Calu3 (cell line): ENCODE measurements at places on chromosomes 2 and 18. TPM values are rescaled to one million over a fixed set of nuclear protein-coding genes. Genes with fewer than 3 reads are reported as not detected.

GRCh38 chr2:188181067-188181838 lies 110.4 kb upstream of the GULP1 start:
- no peak overlapping the region for H3K27ac ChIP-seq
- no peak overlapping the region for H3K4me3 ChIP-seq
- H3K27me3 ChIP-seq, result no peaks in the 10 kb centered on the region
- H3K36me3 ChIP-seq, result no peaks in the 10 kb centered on the region
- H3K4me1 ChIP-seq, result no peaks in the 10 kb centered on the region

DNA sequence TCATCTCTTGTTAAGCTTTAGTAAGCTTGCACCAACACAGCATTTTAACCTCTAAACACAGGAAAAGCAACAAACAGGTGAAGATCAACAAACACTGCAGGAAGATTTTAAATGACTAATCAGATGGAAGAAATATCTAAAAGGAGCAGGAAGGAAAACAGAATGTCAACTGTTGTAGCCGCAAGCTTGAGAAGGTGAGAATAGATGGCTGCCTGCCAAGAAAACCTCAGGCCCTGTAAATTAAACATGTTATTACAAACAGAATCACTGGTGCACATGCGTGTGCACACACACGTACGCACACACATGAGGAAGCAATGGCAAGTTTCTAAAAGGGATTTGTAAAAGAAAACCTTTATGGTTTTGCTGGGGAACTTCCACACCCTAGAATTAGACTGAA lies 257.8 kb upstream of the GALNT5 start:
- peaks cover 11% of the 10 kb centered on the region for H3K4me1 ChIP-seq
- H3K27ac ChIP-seq, result no peak overlapping the region
- no peak overlapping the region for H3K4me3 ChIP-seq
- DNase-seq, result peak; percentile 28

- no peaks in the 10 kb centered on the region for H3K36me3 ChIP-seq
- H3K27me3 ChIP-seq, result no peaks in the 10 kb centered on the region
- H3K4me1 ChIP-seq, result no peaks in the 10 kb centered on the region
- DNase-seq, result no peak
- no peak overlapping the region for H3K27ac ChIP-seq
Observed at GRCh38 chr2:202149155-202149762, 76.2 kb downstream of the KIAA2012 start.

GRCh38 chr2:219272995-219273394 lies 6.2 kb upstream of the DNAJB2 start:
- peaks cover 39% of the 10 kb centered on the region for H3K4me1 ChIP-seq
- peaks cover 19% of the 10 kb centered on the region for H3K36me3 ChIP-seq
- H3K4me3 ChIP-seq, result no peak overlapping the region
- no peak for DNase-seq
- no peaks in the 10 kb centered on the region for H3K27me3 ChIP-seq
- no peak overlapping the region for H3K27ac ChIP-seq

DNA sequence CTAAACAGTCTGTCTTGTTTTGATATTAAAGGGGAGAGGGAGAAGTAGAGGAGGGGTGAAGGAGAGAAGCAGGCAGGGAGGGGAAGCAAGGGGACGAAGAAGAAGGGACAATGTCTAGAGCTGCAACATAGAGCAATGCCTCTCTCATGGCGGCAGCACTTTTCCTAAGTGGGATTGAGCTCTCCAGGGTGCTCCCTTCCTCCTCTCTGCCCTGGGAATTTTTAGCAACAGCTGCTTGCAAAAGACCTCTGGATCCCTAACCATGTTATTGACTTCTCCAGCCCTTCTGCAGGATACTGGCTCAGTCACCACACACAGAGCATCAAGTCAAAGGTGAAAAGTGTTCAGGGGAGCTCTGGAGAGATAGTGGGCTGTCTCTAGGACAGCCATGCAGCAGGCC lies 734.9 kb downstream of the EPHA4 start:
- no peaks in the 10 kb centered on the region for H3K27me3 ChIP-seq
- H3K4me3 ChIP-seq, result no peak overlapping the region
- no peaks in the 10 kb centered on the region for H3K4me1 ChIP-seq
- H3K27ac ChIP-seq, result no peak overlapping the region

- no peak for DNase-seq
- H3K27ac ChIP-seq, result no peak overlapping the region
- H3K4me3 ChIP-seq, result no peak overlapping the region
- no peaks in the 10 kb centered on the region for H3K36me3 ChIP-seq
- peaks cover 9% of the 10 kb centered on the region for H3K4me1 ChIP-seq
Observed at GRCh38 chr2:9092383-9093282, 89.1 kb upstream of the MBOAT2 start.

- no peaks in the 10 kb centered on the region for H3K27me3 ChIP-seq
- H3K27ac ChIP-seq, result no peak overlapping the region
- H3K36me3 ChIP-seq, result no peaks in the 10 kb centered on the region
- DNase-seq, result no peak
- H3K4me3 ChIP-seq, result no peak overlapping the region
- no peaks in the 10 kb centered on the region for H3K4me1 ChIP-seq
Observed at GRCh38 chr2:112156152-112156986, 18.2 kb downstream of the FBLN7 start.

GRCh38 chr18:58272209-58272608 lies 228.2 kb downstream of the NEDD4L start:
- H3K27me3 ChIP-seq, result no peaks in the 10 kb centered on the region
- H3K4me3 ChIP-seq, result no peak overlapping the region
- no peak for DNase-seq
- H3K4me1 ChIP-seq, result peaks cover 78% of the 10 kb centered on the region

DNA sequence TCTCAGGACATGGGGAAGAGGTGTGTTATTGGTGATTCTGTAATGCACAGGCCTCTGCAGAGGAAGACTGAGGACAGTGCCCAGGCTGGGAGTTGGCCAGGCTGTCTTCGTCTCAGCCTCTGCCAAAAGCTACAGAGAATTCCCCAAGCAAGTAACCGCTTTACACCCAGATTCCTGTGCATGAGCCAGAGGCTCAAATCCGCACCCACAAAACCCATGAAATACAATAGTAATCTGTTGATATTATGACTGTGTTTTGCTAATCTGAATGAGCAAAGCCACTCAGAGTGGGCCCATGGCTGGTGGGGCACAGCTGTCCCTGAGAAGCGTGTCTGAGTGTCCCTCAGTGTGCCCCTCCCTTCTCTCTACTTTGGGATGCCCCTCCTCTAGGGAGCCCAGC lies 149.5 kb upstream of the PXDN start:
- no peaks in the 10 kb centered on the region for H3K4me1 ChIP-seq
- no peak overlapping the region for H3K27ac ChIP-seq
- no peak for DNase-seq
- H3K36me3 ChIP-seq, result peaks cover 4% of the 10 kb centered on the region
- H3K4me3 ChIP-seq, result no peak overlapping the region

- no peak overlapping the region for H3K27ac ChIP-seq
- H3K4me3 ChIP-seq, result no peak overlapping the region
- no peaks in the 10 kb centered on the region for H3K27me3 ChIP-seq
- H3K36me3 ChIP-seq, result no peaks in the 10 kb centered on the region
- H3K4me1 ChIP-seq, result peaks cover 8% of the 10 kb centered on the region
- no peak for DNase-seq
Observed at GRCh38 chr2:37554687-37555086, 116.8 kb downstream of the CDC42EP3 start.

- H3K36me3 ChIP-seq, result no peaks in the 10 kb centered on the region
- no peaks in the 10 kb centered on the region for H3K27me3 ChIP-seq
- H3K4me3 ChIP-seq, result no peak overlapping the region
- peak; percentile 41 for DNase-seq
- H3K27ac ChIP-seq, result no peak overlapping the region
Observed at GRCh38 chr2:46876741-46877384, 38.7 kb downstream of the MCFD2 start.

DNA sequence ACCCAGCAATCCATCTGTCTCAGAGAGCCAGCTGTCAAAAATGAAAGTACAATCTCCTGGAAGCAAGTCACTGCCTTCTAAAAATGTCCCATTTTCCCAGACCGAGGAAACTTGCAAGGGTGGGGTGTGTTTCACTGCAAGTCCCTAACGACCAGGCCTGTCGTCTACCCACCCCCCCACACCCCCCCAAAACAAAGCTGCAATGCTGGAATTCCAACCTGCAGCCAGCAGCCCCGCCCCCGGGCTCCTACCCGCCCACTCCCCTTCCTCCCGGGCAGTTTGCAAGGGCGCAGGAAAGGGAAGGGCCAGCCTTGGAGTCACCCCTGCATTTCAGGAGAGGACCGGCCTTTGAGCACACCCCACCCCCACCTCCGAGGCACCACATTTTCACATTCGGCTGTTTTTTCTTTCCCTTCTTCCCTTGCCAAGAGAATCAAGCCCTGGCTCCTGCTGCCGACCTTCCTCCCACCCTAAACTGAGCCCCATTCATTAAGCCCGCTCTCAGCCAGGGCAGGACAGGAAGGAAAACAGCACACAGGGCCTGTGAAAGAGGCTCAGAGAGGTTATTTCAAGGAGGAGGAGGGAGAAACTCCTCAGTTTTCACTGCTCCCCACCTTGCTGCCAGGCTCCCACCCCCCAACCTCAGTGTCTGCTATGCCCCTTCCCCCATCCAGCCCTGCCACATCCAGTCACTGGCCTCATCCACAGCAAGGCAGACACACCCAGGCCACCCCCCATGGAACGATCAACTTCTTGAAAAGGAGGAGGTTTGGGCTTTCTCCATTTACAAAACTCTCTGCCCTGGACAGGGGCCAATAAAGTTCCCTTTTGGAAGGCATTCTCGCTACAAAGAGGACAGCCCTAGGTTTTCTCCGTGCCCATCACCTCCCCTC lies 11.3 kb downstream of the SMAD7 start:
- no peak overlapping the region for H3K27ac ChIP-seq
- peaks cover 75% of the 10 kb centered on the region for H3K36me3 ChIP-seq
- peak overlapping the region; percentile 56 for H3K4me3 ChIP-seq
- H3K27me3 ChIP-seq, result no peaks in the 10 kb centered on the region
- H3K4me1 ChIP-seq, result peaks cover 98% of the 10 kb centered on the region

DNA sequence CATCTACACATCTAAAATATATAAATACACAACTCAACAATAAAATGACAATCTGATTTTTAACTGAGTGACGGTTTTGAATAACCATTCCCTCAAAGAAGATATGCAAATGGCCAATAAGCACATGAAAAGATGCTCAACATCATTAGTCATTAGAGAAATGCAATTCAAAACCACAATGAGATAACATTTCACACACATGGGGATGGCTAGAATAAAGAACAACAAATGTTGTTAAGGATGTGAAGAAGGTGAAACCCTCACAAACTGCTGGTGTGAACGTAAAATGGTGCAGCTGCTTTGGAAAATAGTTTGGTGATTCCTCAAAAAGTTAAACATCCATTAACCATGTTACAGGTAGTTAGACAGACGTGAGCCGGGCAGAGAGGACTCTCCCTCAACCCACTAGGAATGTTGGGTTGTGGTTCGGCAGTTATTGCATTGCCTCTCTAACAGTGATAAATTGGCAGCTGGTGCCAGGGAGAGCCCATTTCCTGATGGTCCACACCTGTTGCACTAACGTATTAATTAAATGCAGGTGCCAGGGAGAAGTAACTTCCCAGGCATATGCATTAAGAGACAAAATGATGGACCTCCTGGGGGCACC lies 22.3 kb upstream of the DUSP2 start:
- no peaks in the 10 kb centered on the region for H3K4me1 ChIP-seq
- peaks cover 14% of the 10 kb centered on the region for H3K27me3 ChIP-seq
- DNase-seq, result no peak
- H3K27ac ChIP-seq, result no peak overlapping the region
- no peaks in the 10 kb centered on the region for H3K36me3 ChIP-seq

DNA sequence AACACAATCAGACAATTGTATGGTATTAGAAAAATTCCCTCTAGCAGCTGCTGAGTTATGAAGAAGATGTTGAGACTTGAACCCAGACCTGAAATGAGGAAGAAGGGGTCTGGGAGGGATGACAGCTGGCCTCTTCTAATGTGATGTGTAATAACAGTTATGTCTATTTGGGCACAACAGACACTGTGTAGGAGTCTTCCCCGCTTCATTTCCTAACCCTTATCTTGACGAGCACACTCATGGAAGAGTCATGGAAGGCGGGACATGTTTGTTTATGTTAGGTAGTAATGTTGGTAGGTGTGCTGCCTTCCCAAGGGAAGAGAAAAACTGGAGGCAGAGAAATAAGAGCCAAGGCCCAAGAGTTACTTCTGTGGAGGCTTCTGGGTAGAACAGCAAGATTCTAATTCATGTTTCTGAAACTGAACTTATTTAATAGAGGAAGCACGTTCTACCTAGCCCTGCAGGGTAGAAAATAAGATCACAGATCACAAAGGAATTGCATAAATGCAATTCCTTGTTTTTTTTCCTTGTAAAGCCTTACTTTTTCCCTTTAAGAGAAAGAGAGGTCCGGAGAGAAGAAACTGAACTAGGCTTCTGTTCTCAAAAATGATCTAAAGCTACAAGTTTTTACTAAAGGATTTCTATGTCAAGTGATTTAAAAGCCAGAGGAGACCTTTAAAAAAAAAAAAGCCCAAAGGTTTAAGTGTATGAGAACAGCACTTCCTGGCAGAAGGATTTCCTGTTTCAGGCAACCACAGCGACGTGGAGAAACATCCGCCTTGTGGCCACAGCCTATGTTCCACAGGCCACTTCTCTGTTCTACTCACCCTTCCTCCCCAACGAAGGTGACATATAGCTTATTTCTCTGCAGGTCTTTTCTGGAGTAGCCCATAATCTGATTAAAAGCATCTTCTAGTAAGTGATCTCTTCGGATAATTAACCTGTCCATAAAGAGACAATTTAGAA lies 68.5 kb upstream of the STK17B start:
- H3K4me1 ChIP-seq, result peaks cover 27% of the 10 kb centered on the region
- no peaks in the 10 kb centered on the region for H3K27me3 ChIP-seq
- H3K36me3 ChIP-seq, result no peaks in the 10 kb centered on the region

GRCh38 chr2:125652280-125652679 lies 1003.7 kb upstream of the GYPC start:
- H3K27ac ChIP-seq, result no peak overlapping the region
- no peaks in the 10 kb centered on the region for H3K27me3 ChIP-seq
- no peak for DNase-seq
- no peak overlapping the region for H3K4me3 ChIP-seq

- H3K27ac ChIP-seq, result peak overlapping the region; percentile 77
- no peaks in the 10 kb centered on the region for H3K27me3 ChIP-seq
- peaks cover 20% of the 10 kb centered on the region for H3K36me3 ChIP-seq
- H3K4me3 ChIP-seq, result peak overlapping the region; percentile 95
- H3K4me1 ChIP-seq, result peaks cover 12% of the 10 kb centered on the region
Observed at GRCh38 chr2:190344276-190344827, 963 bp downstream of the INPP1 start.

- no peak for DNase-seq
- H3K4me1 ChIP-seq, result peaks cover 14% of the 10 kb centered on the region
- no peak overlapping the region for H3K4me3 ChIP-seq
- no peak overlapping the region for H3K27ac ChIP-seq
- no peaks in the 10 kb centered on the region for H3K36me3 ChIP-seq
- H3K27me3 ChIP-seq, result no peaks in the 10 kb centered on the region
Observed at GRCh38 chr2:24420373-24420772, 60.0 kb upstream of the ITSN2 start.

GRCh38 chr2:198385856-198386255 lies 581.5 kb downstream of the PLCL1 start:
- H3K27me3 ChIP-seq, result no peaks in the 10 kb centered on the region
- H3K4me1 ChIP-seq, result no peaks in the 10 kb centered on the region
- H3K27ac ChIP-seq, result no peak overlapping the region

The SLC38A11 gene
- total RNA-seq, result 0.57 and 1.6 TPM in 2 replicates

The CNRIP1 gene
- total RNA-seq, result not detected in 2 replicates
